ENCODE measurements at places on chromosomes 3 and 15.

GRCh38 chr15:48940508-48940907 is 23.2 kb downstream of the SHC4 start:
- no peak for DNase-seq

- DNase-seq: no peak
Measured at GRCh38 chr15:31745841-31746240, 284.5 kb upstream of the CHRNA7 start.

DNA sequence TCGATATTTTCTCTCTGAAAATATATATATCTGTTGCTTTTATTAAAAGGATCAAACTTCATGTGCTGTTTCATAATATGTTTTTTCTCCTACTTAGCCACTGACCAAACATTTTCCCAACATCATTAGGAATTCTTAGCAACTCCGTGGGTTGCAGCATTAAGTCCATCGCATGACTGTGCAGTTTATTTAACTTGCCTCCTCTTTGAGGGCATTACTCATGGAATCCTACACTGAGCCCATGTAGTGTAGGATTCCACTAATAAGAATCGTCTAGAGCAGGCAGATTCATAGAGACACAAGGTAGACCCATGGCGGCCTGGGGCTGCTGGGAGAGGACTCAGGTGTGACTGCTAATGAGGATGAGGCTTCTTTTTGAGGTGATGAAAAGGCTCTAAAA is 49.3 kb downstream of the CMTM6 start:
- no peak for DNase-seq

GRCh38 chr3:165406425-165406824 is 210.2 kb upstream of the SLITRK3 start:
- DNase-seq: no peak

DNA sequence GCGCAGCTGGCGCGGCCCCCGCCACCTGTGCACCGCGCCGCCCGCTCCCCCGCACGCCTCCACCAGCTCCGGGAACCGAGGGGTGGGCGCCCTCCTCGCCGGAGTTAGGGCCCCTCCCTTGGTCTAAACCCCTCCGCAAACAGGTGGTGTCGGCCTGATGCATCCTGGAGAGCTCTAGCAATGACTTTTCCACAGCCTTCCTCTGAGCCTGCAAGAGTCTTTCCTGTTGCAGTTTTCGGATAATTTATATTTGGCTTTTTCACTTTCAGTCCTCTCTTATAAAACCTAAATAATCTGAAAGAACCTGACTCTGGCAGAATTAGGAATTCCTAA is 334 bp upstream of the IGSF11 start:
- no peak for DNase-seq

DNA sequence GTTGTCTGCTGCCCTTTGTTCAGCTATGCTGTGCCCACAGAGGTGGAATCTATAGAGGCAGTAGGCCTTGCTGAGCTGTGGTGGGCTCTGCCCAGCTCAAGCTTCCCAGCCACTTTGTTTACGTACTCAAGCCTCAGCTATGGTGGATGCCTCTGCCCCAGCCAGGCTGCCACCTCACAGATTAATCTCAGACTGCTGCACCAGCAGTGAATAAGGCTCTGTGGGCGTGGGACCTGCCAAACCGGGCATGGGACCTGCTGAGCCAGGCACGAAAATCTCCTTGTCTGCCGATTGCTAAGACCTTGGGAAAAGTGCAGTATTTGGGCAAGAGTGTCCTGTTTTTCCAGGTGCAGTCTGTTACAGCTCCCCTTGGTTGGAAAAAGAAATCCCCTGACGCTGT is 26.8 kb downstream of the SLITRK3 start:
- no peak for DNase-seq

DNA sequence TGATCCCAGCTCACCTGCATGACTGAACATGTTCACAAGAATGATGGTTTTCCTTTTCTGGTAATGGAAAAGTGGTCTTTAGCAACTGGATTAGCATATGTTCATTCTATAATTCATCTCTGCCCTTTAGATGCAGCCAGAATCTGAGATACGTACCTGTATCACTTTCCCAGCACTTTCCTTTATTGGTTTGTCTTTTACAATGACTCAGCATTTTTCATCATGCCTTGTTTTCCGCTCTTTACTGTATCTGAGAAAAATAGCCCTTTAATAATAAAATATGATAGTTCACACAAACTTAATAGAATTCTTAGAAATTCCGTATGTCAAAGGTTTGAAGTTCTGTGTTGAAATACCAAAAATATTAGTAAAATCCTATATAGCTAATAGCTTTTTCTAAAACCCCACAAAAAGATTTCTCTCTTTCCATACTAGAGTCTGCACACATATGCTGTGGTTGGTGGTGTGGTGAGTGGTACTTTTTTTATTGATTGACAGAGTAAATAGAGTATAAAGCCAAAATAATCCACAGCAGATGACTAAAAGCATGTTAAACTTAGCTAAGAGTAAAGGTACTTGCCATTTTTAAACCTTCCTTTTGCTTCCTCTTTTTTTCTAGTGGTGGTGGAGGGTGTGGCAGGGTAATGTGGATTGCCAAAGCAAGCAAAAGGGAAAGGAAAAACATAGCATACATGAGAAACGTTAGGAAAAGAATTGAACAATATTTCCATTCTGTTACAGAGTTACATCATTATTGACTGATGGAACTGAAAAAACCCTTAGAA is 328.9 kb upstream of the RBMS3 start:
- DNase-seq: no peak

DNA sequence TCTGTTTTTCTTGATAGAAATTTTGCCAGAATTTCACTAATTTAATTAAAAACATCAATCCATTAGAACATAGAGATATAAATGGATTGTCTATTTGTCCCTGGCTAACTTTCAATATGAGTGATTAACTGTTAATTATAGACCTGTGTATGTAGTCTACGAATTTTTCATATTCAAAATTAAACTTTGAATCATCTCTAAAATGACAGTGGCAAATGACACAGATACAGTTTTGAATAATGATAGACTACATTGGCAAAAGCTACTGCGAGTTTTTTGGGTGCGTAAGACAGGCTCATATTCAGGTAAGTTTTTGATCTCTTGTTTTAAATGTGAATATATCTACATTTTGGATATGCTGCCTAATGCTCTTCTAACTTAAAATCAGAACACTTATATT is 86.0 kb upstream of the TBC1D5 start:
- DNase-seq: no peak

GRCh38 chr3:73868688-73869315 is 244.1 kb upstream of the PDZRN3 start:
- DNase-seq: no peak

DNA sequence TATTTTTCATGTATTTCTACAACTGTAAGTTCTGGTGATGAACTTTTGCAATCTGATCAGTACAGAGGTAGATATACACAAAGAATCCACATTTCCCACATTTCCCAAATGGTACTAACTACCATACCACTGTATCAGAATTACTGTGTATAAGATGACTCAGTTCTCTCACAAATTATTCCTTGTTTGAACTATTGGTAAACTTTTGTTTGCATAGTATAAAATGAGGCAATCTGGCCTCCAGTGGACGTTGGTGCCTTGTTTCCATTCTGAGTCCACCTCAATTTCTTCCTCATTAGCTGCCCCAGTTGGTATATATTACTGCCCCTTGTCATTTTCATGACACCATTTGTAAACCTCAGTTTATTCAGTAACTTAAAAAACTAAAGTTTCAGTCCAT is 38.5 kb downstream of the SPTSSB start:
- DNase-seq: no peak

- DNase-seq: no peak
Measured at GRCh38 chr3:125213364-125213755, 812 bp upstream of the SLC12A8 start.
